ENCODE measurements at places on chromosomes 2 and 18.

- no peak for DNase-seq
Observed at GRCh38 chr2:8870441-8870840, 33.0 kb upstream of the KIDINS220 start.

DNA sequence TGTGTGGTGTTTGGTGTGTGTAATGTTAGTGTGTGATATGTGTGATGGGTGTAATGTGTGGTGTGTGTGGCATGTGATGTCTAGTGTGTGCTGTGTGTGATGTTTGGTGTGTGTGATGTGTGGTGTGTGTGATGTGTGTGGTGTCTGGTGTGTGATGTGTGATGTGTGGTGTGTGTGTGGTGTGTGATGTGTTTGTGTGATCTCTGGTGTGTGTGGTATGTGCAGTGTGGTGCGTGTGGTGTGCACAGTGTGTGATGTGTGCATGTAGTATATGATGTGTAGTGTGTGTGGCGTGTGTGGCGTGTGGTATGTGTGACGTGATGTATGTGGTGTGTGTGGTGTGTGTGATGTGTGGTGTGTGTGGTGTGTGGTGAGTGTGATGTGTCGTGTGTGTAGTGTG, 150.3 kb downstream of the TMEM18 start:
- DNase-seq, result no peak

GRCh38 chr2:224416656-224417360, 14.9 kb upstream of the FAM124B start:
- DNase-seq, result no peak

DNA sequence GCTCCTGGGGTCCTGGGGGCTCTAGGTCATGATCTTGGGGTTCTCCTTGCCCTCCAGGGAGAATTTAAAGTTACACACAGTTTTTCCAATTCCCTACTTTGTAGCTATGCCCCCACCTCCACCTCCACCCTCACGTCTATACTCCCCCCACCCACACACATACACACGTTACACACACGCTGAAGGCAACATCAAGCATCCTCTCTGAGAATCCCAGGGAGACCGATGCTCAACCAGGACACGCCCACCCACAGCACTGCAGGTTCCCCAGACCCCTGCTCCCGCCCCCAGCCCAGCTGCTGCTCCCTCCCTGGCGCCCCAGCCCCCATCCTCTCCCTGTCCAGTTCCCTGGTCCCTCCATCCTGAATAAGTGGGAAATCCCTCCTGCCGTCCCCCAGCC, 6.4 kb upstream of the TNS1 start:
- DNase-seq, result no peak

DNA sequence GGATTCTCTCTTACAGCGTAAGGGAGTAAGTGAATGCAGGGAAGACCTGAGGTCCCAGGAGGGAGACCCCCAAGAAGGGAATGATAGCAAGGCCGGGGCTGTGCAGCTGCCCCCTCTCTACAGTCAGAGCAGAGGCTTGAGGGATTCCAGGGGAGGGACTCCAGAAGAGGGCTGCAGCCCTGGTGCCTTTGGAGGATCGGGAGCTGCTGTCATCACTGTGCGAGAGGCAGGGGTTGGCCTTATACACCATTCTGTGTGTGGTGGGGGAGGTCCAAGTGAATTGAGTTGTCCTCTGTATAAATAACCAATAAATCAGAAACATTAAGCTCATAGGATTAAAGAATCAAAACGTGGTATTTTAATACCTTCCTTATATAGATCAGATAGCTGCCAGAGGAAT, 114.9 kb downstream of the GLI2 start:
- DNase-seq, result no peak

DNA sequence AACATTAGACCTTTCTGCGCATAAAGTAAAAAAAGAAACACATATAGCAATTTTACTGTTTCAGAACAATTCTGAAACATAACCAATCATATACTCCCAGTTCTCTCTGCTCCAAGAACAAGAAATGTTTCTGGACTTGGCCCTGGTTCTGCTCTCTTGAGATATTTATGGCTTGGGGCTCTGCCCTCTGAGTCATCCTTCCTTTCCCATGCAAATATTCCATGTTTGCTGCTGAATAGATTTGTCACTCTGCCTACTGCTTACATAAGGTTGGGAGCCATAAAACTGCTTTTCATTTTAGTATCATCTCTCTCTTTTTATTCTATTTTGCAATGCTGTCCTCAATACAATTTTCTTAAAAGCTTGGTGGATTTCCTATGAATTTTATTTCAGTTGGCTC, 499.6 kb upstream of the ACVR2A start:
- DNase-seq, result no peak
